Activated T-cell treated with anti-CD3 and anti-CD28 coated beads, Interleukin-2, amount 50 U/mL, for 4 hours (primary cell): ENCODE measurements at places on chromosomes 5 and 9. TPM values are rescaled to one million over a fixed set of nuclear protein-coding genes. Genes with fewer than 3 reads are reported as not detected.

Gene SHLD3
- 7.6 TPM for total RNA-seq

Gene AJM1
- total RNA-seq, result 1.7 TPM

Gene ROR2
- 0.10 TPM for total RNA-seq

Gene PLPPR1
- not detected for total RNA-seq

Gene LRRC19
- not detected for total RNA-seq

Gene ACOT12
- not detected for total RNA-seq

Gene EQTN
- total RNA-seq, result not detected

Gene ELAVL2
- not detected for total RNA-seq

Gene CORO2A
- total RNA-seq, result 1.7 TPM

Gene GRHPR
- 64.4 TPM for total RNA-seq
